ENCODE measurements at places on chromosomes 3 and 15. TPM values are rescaled to one million over a fixed set of nuclear protein-coding genes. Genes with fewer than 3 reads are reported as not detected.

GRCh38 chr3:79125313-79125984 lies 642.3 kb downstream of the ROBO1 start:
- DNase-seq = no peak

- no peak for DNase-seq
Observed at GRCh38 chr3:63877737-63878393, 14.2 kb downstream of the ATXN7 start.

The SRP14 gene
- 153 TPM for total RNA-seq

The CCK gene
- total RNA-seq = 12.8 TPM

The CCDC54 gene
- total RNA-seq = 1.4 TPM

Data from umbilical cord (tissue), 2 donors.